ENCODE measurements at places on chromosomes 2 and 18. TPM values are rescaled to one million over a fixed set of nuclear protein-coding genes. Genes with fewer than 3 reads are reported as not detected.

DNA sequence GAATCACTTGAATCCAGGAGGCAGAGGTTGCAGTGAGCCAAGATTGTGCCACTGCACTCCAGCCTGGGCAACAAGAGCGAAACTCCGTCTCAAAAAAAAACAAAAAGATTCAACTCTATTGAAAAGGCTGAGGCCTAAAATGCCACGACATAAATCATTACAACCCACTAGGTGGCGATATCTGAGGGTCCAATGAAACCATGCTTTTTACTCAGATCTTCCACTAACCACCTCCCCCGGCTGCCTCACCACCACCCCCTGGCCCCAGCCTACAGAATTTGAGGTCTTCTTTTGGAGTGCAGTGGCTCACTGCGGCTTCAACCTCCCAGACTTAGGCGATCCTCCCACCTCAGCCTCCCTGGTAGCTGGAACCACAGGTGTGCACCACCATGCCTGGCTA lies 57.5 kb downstream of the AP1S3 start:
- no peak overlapping the region for H3K27ac ChIP-seq
- H3K36me3 ChIP-seq = no peaks in the 10 kb centered on the region
- no peaks in the 10 kb centered on the region for H3K27me3 ChIP-seq
- H3K4me1 ChIP-seq = no peaks in the 10 kb centered on the region

- no peaks in the 10 kb centered on the region for H3K36me3 ChIP-seq
- no peaks in the 10 kb centered on the region for H3K27me3 ChIP-seq
- DNase-seq = peak; percentile 100
- H3K27ac ChIP-seq = peak overlapping the region; percentile 69
- no peaks in the 10 kb centered on the region for H3K4me1 ChIP-seq
Observed at GRCh38 chr2:69914164-69914949, 552 bp upstream of the MXD1 start.

GRCh38 chr18:47168913-47169312 lies 7.3 kb downstream of the IER3IP1 start:
- H3K4me3 ChIP-seq = no peak overlapping the region
- no peaks in the 10 kb centered on the region for H3K27me3 ChIP-seq
- H3K36me3 ChIP-seq = peaks cover 2% of the 10 kb centered on the region
- no peak overlapping the region for H3K27ac ChIP-seq
- peaks cover 2% of the 10 kb centered on the region for H3K4me1 ChIP-seq

GRCh38 chr2:145421841-145422240 lies 901.9 kb upstream of the ZEB2 start:
- H3K36me3 ChIP-seq = no peaks in the 10 kb centered on the region
- no peak overlapping the region for H3K4me3 ChIP-seq
- H3K27ac ChIP-seq = no peak overlapping the region
- no peaks in the 10 kb centered on the region for H3K27me3 ChIP-seq
- H3K4me1 ChIP-seq = no peaks in the 10 kb centered on the region
- DNase-seq = peak; percentile 70

Gene ASPRV1
- 0.28 TPM for total RNA-seq

Gene KLHL29
- total RNA-seq = 2.5 TPM

DNA sequence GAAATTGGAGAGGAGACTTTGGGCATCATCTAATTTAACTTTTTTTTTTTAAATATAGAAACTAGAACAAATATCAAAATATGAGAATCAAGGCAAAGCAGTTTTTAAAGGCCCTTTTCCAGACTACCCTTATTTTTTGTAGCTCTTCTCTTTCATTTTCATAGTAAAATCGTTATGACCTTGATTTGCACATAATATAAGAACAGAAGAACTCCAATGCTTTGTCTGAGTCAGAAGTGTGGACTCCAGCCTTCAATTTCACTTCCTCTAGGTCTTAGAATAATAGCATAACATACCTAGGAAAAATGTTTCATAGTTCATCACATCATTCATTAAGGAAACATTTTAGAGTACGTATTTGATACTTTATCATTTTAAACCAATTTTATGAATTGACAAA lies 74.4 kb downstream of the ANKRD12 start:
- DNase-seq = no peak
- H3K36me3 ChIP-seq = peaks cover 16% of the 10 kb centered on the region
- H3K4me3 ChIP-seq = no peak overlapping the region
- H3K27me3 ChIP-seq = no peaks in the 10 kb centered on the region
- H3K27ac ChIP-seq = no peak overlapping the region

Gene RGPD4
- total RNA-seq = not detected

GRCh38 chr18:79639072-79639829 lies 40.4 kb upstream of the CTDP1 start:
- H3K4me3 ChIP-seq = no peak overlapping the region
- no peak overlapping the region for H3K27ac ChIP-seq
- H3K36me3 ChIP-seq = no peaks in the 10 kb centered on the region

Gene TTN
- total RNA-seq = 0.18 TPM

Gene CDH19
- not detected for total RNA-seq

DNA sequence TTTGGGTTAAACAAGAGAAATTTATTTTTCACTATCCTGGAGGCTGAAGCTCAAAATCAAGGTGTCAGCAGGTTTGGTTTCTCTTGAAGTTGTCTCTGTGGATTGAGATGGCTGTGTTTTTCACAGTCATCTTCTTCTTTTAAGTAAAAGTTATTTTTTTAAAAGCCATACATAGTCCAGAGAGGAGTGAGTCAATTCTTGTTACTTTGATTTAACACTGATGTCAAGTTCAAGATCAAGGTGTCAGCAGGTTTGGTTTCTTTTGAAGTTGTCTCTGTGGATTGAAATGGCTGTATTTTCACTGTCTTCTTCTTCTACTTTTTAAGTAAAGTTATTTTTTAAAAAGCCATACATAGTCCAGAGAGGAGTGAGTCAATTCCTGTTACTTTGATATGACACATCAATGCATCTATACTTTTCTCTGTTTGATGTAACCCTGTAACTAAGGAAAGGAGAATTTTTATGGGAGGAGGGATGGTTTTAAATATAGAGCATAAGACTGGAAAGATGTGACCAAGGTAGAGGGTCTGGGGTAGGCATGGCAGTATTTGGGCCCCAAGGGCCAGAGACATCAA lies 22.5 kb upstream of the RASGRP3 start:
- H3K4me3 ChIP-seq = no peak overlapping the region
- peak; percentile 40 for DNase-seq
- H3K4me1 ChIP-seq = peaks cover 2% of the 10 kb centered on the region
- H3K27me3 ChIP-seq = no peaks in the 10 kb centered on the region

Gene MARCO
- total RNA-seq = not detected

Gene CPS1
- total RNA-seq = 20.1 TPM

- H3K27ac ChIP-seq = no peak overlapping the region
- DNase-seq = no peak
- H3K4me1 ChIP-seq = no peaks in the 10 kb centered on the region
- no peaks in the 10 kb centered on the region for H3K27me3 ChIP-seq
- H3K36me3 ChIP-seq = no peaks in the 10 kb centered on the region
Observed at GRCh38 chr2:65818873-65819451, 386.6 kb upstream of the SPRED2 start.

GRCh38 chr2:33712674-33713073 lies 113.6 kb upstream of the FAM98A start:
- no peak overlapping the region for H3K27ac ChIP-seq
- DNase-seq = no peak
- peaks cover 1% of the 10 kb centered on the region for H3K4me1 ChIP-seq
- H3K4me3 ChIP-seq = no peak overlapping the region

GRCh38 chr2:75047189-75047991 lies 88.9 kb downstream of the POLE4 start:
- H3K27me3 ChIP-seq = no peaks in the 10 kb centered on the region
- peaks cover 18% of the 10 kb centered on the region for H3K4me1 ChIP-seq
- H3K27ac ChIP-seq = peak overlapping the region; percentile 61
- DNase-seq = peak; percentile 79
- no peaks in the 10 kb centered on the region for H3K36me3 ChIP-seq

All from IMR-90 (cell line).